Esophagus muscularis mucosa (tissue), 4 donors: ENCODE measurements at places on chromosomes 13 and 19. TPM values are rescaled to one million over a fixed set of nuclear protein-coding genes. Genes with fewer than 3 reads are reported as not detected.

The ZNF264 gene
- 66.7 TPM for total RNA-seq

The PLIN4 gene
- 79.3 TPM for total RNA-seq

The PDX1 gene
- total RNA-seq, result not detected

The ZNF578 gene
- total RNA-seq, result 3.8 TPM

The ZNF296 gene
- not detected for total RNA-seq

The IL4I1 gene
- 0.50 TPM for total RNA-seq

The ZNF709 gene
- 1.7 TPM for total RNA-seq

The AZU1 gene
- not detected for total RNA-seq

The CGB1 gene
- total RNA-seq, result not detected

The FFAR2 gene
- total RNA-seq, result not detected

DNA sequence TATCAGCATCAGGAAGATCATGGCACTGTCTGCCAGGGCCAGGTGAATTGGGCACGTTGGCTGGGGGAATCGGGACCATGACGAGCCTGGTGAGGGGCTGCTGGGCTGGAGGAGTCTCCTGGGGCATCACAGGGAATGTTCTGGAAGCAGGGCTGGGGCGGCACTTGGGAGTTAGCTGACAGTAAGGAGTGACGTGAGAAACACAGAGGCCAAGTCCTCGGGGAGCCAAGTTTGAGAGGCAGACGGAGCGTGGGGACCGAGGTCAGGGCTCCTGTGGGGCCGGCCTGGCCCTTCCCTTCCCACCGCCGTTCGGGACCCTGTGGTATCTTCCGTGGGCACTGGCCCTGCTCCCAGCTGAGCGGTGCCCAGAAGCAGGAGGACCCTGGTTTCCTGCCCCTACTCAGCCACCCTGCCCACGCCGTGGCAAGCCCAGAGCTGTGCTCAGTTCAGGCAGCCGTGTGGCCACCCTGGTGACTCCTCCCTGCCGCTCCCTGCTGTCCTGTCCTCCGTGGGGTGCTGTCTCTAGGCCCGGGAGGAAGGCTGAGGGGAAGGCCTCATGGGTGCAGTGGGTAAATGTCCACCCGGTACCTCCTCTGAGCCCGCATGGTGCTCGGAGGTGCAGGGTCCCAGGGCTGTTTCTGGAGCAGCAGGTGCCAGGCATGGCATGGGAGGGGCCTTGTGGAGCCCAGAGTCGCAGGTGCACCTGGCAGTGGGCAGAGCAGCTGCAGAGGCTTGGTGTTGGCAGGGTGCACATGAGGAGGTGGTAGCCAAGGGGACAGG, 25.2 kb downstream of the CRTC1 start:
- no peak for DNase-seq

DNA sequence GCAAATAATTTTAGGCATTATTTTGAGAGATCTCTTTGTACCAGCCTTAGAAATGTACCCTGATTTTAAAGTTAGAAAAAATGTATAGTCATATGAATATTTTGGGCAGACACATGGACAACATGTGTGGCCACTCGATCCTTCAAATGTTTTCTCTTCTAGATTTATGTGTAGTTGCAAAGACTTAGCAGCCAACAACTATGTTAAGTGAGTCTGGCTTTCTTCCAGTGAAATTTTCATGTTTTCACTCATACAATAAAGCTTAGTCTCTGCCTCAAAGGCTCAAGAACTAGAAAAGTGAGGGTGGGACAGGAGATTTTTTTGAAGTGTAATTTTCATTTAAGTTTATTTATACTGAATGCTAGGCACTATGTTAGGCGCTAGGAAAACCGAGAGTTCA, 207.7 kb upstream of the DACH1 start:
- no peak for DNase-seq

- DNase-seq, result no peak
Observed at GRCh38 chr19:47798904-47799266, 5.5 kb downstream of the TPRX1 start.

- no peak for DNase-seq
Observed at GRCh38 chr13:19834704-19835103, 28.7 kb downstream of the ZMYM5 start.

GRCh38 chr19:32208060-32208459, 137.3 kb upstream of the ZNF507 start:
- peak; percentile 90 for DNase-seq

GRCh38 chr13:96130818-96131340, 41.0 kb downstream of the HS6ST3 start:
- no peak for DNase-seq

DNA sequence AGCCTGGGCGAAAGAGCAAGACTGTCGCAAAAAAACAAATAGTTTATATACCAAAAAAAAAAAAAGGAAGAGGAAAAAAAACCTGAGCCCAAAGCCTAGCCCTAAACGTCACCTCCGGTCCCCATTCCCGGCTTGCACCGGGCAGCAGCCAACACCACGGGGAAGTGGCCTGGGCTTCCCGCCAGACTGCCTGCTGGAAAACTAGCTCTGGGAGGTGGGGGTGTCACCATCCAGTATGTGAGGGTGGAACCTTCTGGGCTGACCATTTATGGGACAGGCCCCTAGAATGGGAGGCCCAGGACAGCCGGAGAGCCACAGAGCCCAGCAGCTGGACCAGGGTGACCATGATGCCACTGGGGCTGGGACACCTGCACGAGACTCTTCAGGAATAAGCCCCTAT, 37.3 kb downstream of the IL12RB1 start:
- DNase-seq, result no peak

- DNase-seq, result peak; percentile 57
Observed at GRCh38 chr13:43126420-43126819, 103.0 kb downstream of the DNAJC15 start.

GRCh38 chr19:35228177-35228930, at the start of gene FAM187B:
Gene FAM187B, minus strand, starts transcription at chr19:35228739. Its CDS starts 59 bp downstream, at chr19:35228680.
- peak; percentile 85 for DNase-seq

GRCh38 chr19:34131100-34131499, 41.2 kb upstream of the LSM14A start:
- no peak for DNase-seq
